ENCODE measurements at places on chromosomes 1 and 21.
A peak's percentile ranks its signal among the peaks of the same experiment; 100 is the strongest.

- no peak for DNase-seq
Observed at GRCh38 chr1:242100921-242101320, 102.0 kb upstream of the MAP1LC3C start.

- no peak for DNase-seq
Observed at GRCh38 chr1:216722821-216723220, 408 bp downstream of the ESRRG start.

- DNase-seq = no peak
Observed at GRCh38 chr1:161787355-161787754, 21.2 kb downstream of the ATF6 start.

DNA sequence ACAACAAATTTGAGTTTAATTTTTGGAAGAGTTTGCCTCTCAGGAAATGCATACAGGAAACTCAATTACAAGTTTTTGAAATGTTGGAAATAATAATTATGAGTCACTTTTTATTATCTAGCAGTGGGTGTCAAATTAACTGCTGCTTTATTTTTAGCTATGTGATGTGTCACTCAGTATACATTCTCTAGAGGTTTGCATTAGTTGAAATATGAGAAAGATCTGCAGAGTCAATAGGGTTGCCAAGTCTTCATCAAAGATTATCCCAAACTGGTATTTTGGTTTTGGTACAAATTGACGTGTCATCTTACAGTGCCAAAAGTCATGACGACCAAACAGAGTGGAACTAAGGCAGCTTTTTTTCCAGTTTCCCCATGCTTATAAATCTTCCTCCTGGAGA, 54.3 kb upstream of the DIPK1A start:
- no peak for DNase-seq

GRCh38 chr1:44526295-44527073, 121.4 kb downstream of the RNF220 start:
- DNase-seq = no peak

GRCh38 chr1:9715536-9716226, 64.2 kb downstream of the PIK3CD start:
- DNase-seq = no peak

GRCh38 chr21:25717491-25718147, 17.1 kb downstream of the ATP5PF start:
- DNase-seq = peak; percentile 25

GRCh38 chr1:87953732-87954344, 625.2 kb downstream of the LMO4 start:
- peak; percentile 6 for DNase-seq

GRCh38 chr1:175693364-175693763, 50.0 kb downstream of the TNR start:
- no peak for DNase-seq

DNA sequence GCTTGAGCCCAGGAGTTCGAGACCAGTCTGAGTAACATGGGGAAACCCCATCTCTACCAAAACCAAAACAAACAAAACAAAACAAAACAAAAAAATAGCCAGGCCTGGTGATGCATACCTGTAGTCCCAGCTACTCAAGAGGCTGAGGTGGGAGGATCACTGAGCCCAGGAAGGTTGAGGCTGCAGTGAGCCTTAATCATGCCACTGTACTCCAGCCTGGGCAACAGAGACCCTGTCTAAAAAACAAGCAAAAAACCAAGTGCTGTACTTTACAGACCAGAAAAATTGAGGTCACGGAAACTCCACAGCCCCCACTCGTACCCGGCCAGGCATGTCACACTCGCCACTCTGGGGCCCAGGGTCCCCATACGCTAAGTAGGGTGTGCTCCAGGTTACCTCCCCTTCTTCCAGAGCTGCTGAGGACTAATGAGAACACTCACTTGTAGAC, 22.9 kb downstream of the ATP2B4 start:
- DNase-seq = no peak

GRCh38 chr1:89721351-89721750, 88.4 kb downstream of the LRRC8C start:
- no peak for DNase-seq

DNA sequence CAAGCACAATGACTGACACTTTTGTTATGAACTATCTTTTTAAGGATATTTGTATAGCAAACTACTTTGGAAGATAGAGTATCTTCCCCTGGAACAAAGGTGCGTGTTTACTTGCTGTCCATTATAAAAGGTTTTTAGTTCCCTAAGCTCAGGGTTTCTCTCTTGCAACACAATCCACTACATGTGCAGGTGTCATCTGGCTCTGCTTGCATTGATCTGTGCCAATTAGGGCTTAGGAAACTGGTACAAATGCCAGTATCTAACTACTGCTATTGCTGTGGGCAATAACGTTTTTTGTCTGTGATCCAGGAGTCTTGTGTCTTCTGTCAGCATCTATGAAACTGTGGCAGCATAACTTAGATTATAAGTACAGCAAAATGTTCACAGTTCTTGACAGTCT, 68.3 kb upstream of the ABCD3 start:
- DNase-seq = no peak

GRCh38 chr1:191125950-191126349, 648.3 kb upstream of the BRINP3 start:
- no peak for DNase-seq

DNA sequence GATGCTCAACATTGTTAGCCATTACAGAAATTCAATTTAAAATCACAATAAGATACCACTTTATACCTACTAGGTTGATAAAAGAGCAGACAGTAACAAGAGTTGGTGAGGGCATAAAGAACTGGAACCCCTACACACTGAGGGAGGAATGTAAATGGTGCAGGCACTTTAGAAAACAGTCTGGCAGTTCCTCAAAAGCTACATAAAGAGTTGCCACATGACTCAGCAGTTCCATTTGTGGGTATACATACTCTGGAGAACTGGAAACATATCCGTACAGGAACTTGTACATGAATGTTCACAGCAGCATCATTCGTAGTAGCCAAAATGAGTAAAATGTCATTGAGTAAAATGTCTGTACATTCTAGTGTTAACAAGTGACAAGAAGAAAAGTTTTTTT, 17.0 kb downstream of the NSL1 start:
- DNase-seq = peak; percentile 82

GRCh38 chr1:58095183-58095582, 451.3 kb downstream of the OMA1 start:
- no peak for DNase-seq

GRCh38 chr1:199690496-199690895, 337.0 kb upstream of the NR5A2 start:
- DNase-seq = no peak

DNA sequence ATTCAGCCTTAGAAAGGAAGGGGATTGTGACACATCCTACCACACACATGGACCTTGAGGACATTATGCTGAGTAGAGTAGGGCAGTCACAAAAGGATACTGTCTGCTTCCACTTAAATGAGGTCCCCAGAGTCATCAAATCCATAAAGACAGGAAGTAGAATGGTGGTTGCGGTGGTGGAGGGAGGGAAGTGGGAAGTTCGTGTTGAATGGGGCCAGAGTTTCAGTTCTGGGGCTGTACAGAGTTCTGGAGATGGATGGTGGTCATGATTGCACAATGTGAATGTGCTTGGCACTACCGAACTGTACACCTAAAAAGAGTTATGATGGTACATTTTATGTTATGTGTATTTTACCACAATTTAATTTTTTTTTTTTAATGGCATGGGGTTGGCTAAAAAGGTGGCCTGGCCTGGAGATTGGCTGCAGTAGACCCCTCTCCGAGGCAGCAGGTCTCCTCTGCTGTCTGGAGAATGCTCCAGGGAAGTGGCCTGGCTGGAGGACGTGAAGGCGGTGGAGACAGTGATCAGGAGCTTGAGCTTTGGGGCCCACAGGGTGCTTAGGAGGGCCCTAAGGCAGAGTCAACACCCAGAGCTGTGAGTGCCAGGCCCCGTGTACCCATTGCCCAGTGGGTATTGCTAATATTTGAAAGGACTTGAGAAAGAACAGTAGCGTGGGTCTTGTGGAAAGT, 30.4 kb downstream of the IFNGR2 start:
- no peak for DNase-seq

DNA sequence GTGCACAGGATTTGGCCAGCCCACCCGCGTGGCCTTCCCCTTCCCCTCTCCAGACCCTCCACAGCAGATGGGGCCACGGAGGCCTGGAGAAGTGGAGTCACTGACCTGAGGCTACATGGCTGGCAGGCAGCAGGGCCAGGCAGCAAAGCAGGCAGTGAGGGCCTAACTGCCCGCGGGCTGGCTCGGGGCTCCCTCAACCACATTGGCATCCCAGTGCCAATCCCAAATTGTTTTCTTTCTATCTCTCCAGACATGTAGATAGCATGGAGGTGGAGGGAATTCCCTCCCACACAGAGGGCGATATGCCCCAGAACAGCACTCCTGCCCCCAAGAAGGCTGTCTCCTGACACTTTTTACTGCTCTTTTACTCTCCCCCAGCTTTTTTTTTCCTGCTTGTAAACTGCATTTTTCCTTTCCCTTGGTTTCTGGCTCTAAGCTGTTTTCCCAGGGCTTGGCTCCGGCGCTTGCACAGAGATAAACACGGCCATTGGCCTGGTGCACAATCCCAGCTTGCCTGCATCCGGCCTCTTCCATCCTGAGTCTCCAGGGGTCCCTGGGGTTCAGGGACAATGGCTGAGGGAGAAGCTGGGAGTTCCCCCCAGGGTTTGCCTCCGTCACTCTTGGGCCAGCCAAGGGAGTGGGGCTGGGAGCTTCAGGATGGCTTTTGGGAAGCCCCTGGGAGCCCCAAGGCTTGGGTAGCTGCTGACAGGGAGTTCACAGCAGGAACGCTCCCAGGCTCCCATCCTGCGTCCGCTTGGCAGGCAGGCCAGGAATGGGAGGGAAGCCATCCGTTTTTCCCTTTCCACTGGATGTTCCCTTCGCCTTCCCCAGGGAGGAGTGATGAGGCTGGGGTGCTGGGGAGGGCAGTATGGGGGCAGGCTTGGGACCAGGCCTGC, 7.0 kb downstream of the EPHX1 start:
- no peak for DNase-seq

DNA sequence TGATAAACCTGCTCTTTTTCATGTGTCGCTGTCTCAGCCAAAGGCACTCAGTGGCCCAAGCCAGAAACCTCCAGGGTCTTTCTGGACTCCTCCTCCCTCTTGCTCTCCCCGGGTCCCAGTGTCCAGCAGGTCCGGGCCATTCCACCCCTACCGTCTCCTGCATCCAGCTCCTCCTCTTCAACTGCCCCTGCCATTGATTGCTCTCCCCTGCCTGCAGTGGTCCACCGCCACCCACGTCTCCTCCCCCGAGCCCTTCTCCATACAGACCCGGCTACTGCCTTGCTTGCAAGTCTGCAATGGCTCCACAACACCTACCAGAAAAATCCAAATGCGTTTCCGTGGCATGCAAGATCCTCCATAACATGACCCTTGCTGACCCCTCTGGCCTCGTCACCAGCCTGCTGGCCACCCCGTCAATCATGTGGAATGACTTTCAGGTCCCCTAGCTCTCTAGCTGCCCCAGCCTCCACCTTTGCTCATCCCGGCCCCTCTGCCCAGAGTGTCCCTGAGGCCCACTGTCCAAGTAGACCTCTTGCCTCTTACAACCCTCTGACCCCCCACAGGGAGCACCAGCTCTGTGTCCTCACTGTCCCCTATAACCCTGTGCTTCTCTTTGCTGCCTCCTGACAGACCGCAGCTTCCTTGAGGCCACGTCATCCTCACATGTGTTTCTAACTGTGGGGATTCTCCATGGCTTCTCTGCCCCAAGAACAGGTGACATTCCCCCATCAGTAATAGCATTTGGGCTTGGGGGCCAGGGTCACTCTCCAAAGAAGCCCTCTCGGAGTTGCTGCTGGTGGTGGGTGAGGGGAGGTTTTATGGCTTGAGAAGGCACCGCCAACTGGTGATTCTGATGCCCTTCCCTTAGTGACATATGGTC, 15.0 kb downstream of the CACNA1S start:
- DNase-seq = no peak

- no peak for DNase-seq
Observed at GRCh38 chr1:17564458-17565393, 25.2 kb downstream of the ARHGEF10L start.

DNA sequence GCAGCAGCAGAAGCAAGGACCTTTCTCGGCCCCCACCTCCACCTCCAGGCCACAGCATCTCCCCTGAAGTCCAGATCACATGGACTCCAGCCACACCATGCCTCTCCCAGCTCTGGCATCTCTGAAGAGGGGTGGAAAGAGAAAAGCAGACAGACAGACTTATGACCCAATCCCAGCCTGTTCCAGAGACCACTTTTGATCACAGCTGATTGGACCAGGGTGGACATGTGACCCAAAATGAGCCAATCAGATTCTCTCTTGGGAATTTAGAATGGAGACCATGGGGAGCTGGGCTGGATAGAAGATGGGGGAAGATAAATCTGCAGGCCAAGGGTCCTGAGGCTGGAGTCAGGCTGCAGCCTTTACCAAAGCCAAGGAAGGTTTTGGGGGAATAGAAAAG, 16.4 kb downstream of the HTR1D start:
- no peak for DNase-seq

DNA sequence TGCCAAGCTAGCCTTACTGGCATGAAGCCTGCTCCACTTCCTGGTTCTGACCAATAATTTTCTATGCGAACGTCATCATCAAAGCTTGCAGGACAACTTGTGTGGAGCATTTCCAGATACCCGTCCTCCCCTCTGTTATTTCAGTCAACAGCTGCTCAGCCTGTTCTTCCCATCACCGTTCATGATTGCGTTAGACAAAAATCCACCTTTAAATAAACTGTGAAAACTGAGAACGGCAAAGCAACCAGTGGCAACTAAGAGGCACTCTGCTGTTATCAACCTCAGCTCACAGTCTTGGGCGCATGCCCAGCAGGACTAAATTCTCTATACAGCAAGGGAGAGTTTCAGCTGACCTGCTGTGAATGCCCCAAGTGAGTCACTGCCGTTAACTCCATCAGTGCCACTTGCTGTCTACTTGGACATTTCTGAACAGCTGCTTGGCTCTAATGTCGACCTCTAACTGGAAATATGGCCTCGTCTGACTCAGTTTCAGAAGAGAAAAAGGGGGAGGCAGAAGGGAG, 207.4 kb upstream of the RUNX1 start:
- no peak for DNase-seq

All from GF-D8 (cell line).